CD14-positive monocyte (primary cell): ENCODE measurements at places on chromosomes 6 and 20. TPM values are rescaled to one million over a fixed set of nuclear protein-coding genes. Genes with fewer than 3 reads are reported as not detected.

DNA sequence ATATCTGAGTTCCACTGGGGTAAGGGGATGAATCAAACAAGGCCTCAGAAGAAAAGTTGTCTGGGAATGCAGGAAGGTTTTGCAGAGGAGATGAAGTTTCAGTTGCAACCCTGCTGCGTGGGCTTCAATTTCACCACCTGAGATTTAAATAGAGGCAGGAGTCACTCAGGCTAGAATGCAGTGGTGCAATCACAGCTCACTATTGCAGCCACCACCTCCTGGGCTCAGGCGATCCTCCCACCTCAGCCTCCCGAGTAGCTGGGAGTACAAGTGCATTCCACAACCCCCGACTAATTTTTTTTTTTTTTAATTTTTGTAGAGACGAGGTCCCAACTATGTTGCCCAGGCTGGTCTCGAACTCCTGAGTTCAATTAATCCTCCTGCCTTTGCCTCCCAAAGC, 1.5 kb upstream of the ZNF165 start:
- H3K4me1 ChIP-seq: peaks cover 4% of the 10 kb centered on the region
- H3K27ac ChIP-seq: no peak overlapping the region
- DNase-seq: no peak
- H3K27me3 ChIP-seq: no peaks in the 10 kb centered on the region

DNA sequence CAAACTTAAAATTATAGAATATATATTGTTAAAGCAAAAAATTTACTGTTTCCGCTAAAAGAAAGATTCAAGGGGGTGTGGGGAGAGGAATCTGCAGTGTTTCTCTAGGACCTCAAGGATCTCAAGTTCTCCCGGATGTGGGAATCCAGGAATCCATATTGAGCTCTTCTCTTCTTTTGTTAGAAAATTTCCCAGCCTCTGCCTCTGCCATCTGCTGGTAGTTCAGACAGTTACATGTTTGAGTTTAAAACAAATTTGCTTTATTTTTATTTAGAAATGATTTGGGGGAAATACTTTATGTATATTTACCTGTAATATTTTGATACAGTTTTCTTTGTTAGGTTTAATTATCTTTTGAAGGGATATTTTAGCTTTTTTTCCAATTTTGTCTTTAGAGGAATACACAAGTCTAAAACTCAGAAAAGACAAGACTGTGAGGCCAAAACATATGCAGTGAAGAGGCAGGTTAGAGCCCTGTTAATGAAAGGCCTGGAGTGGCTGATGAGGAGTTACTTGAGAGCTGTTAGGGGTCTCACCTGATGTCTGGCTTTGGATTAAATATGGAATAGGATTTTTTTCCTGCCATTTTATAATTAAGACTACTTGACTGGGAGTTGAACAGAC, 268.8 kb downstream of the ARID1B start:
- no peaks in the 10 kb centered on the region for H3K36me3 ChIP-seq
- DNase-seq: no peak
- H3K27ac ChIP-seq: no peak overlapping the region
- H3K27me3 ChIP-seq: no peaks in the 10 kb centered on the region

- no peaks in the 10 kb centered on the region for H3K36me3 ChIP-seq
- no peaks in the 10 kb centered on the region for H3K4me1 ChIP-seq
- DNase-seq: no peak
- H3K27ac ChIP-seq: no peak overlapping the region
- no peak overlapping the region for H3K4me3 ChIP-seq
These were observed 231.6 kb downstream of the LRFN2 start for GRCh38 chr6:40355532-40355931.

- peak overlapping the region; percentile 84 for H3K27ac ChIP-seq
- DNase-seq: no peak
- H3K4me3 ChIP-seq: peak overlapping the region; percentile 88
- no peaks in the 10 kb centered on the region for H3K27me3 ChIP-seq
- no peaks in the 10 kb centered on the region for H3K36me3 ChIP-seq
- peaks cover 29% of the 10 kb centered on the region for H3K4me1 ChIP-seq
These were observed 812 bp upstream of the SMIM13 start for GRCh38 chr6:11092668-11093375.

GRCh38 chr6:43658161-43658560, 13.3 kb downstream of the RSPH9 start:
- no peak overlapping the region for H3K27ac ChIP-seq
- no peaks in the 10 kb centered on the region for H3K27me3 ChIP-seq
- DNase-seq: no peak
- H3K4me3 ChIP-seq: no peak overlapping the region
- H3K4me1 ChIP-seq: no peaks in the 10 kb centered on the region
- no peaks in the 10 kb centered on the region for H3K36me3 ChIP-seq

DNA sequence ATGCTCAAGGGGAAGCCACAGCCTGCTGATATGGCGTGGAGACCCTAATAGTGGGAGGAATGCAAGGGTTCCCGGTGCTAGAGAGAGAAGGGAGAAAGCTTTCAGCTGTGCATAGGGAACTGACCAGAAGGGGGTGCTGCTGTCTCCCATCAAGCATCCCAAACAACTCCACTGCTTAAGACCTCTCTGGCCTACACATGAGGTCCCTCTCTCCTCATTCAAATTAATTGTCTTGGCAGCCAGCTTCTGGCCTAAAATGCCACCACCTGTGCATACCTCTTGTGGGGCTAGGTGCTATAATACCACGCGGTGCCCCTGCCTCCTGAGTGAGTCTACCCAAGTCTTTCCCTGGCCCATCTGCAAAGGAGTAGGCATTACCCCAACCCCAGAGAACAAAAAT, 14.5 kb downstream of the ADISSP start:
- peaks cover 33% of the 10 kb centered on the region for H3K36me3 ChIP-seq
- peaks cover 42% of the 10 kb centered on the region for H3K4me1 ChIP-seq
- H3K4me3 ChIP-seq: no peak overlapping the region
- H3K27ac ChIP-seq: no peak overlapping the region
- DNase-seq: peak; percentile 66

- H3K27me3 ChIP-seq: peaks cover 49% of the 10 kb centered on the region
- peak; percentile 71 for DNase-seq
- no peak overlapping the region for H3K4me3 ChIP-seq
- no peak overlapping the region for H3K27ac ChIP-seq
- no peaks in the 10 kb centered on the region for H3K36me3 ChIP-seq
These were observed 2.1 kb upstream of the PERP start for GRCh38 chr6:138109042-138109997.

DNA sequence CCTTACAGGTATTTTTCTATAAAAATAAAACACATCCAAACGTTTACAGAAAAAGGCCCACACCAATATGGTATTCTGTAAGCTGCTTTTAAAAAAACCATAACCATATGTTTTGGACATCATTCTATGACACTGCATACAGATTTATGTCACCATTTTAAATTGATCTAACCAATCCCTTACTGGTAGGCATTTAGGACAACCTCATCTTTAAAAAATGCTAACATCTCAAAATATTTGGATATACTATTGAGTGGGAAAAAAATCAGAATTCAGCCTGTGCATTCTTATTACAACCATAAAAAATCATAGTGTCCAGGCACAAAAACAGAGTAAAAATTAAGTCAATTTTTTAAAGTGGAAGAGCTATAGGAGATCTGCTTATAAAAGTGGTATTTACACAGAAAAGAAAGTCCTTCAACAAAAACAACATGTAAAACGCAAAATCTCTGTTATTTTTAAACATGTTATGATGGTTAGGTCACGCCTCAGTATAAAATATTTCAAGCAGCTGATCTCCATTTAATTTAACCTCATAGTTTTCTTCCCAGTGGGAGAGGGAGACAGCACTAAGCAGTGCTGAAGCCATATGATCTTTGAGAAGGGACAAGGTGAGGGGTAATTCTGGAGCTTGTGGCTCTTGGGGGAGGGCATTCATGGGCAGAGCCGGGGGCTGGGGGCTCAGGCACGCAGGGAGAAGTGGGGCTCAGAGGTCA, 21.2 kb downstream of the TRAM2 start:
- no peaks in the 10 kb centered on the region for H3K27me3 ChIP-seq
- DNase-seq: no peak
- H3K36me3 ChIP-seq: peaks cover 4% of the 10 kb centered on the region
- no peaks in the 10 kb centered on the region for H3K4me1 ChIP-seq
- no peak overlapping the region for H3K27ac ChIP-seq

The SYTL3 gene
- polyA plus RNA-seq: 14.8 TPM

The PARD6B gene
- 0.13 TPM for polyA plus RNA-seq

The DPPA5 gene
- polyA plus RNA-seq: not detected in 2 replicates

The TUBB2A gene
- polyA plus RNA-seq: 4.2 TPM

The CYP24A1 gene
- not detected for polyA plus RNA-seq

The PSORS1C1 gene
- not detected for polyA plus RNA-seq
